ENCODE measurements at places on chromosomes 3 and 15. TPM values are rescaled to one million over a fixed set of nuclear protein-coding genes. Genes with fewer than 3 reads are reported as not detected.

The ABI3BP gene
- 19.4 TPM for polyA plus RNA-seq

The ASB14 gene
- polyA plus RNA-seq: 0.48 TPM

The GALNT15 gene
- 3.9 TPM for polyA plus RNA-seq

The MKRN2OS gene
- 2.7 TPM for polyA plus RNA-seq

The UROC1 gene
- polyA plus RNA-seq: 0.17 TPM

The ZBBX gene
- 4.1 TPM for polyA plus RNA-seq

- DNase-seq: no peak
These were observed 438 bp downstream of the SHOX2 start for GRCh38 chr3:158105710-158106253.

- DNase-seq: no peak
These were observed 492.8 kb upstream of the MDFIC2 start for GRCh38 chr3:70805061-70805889.

DNA sequence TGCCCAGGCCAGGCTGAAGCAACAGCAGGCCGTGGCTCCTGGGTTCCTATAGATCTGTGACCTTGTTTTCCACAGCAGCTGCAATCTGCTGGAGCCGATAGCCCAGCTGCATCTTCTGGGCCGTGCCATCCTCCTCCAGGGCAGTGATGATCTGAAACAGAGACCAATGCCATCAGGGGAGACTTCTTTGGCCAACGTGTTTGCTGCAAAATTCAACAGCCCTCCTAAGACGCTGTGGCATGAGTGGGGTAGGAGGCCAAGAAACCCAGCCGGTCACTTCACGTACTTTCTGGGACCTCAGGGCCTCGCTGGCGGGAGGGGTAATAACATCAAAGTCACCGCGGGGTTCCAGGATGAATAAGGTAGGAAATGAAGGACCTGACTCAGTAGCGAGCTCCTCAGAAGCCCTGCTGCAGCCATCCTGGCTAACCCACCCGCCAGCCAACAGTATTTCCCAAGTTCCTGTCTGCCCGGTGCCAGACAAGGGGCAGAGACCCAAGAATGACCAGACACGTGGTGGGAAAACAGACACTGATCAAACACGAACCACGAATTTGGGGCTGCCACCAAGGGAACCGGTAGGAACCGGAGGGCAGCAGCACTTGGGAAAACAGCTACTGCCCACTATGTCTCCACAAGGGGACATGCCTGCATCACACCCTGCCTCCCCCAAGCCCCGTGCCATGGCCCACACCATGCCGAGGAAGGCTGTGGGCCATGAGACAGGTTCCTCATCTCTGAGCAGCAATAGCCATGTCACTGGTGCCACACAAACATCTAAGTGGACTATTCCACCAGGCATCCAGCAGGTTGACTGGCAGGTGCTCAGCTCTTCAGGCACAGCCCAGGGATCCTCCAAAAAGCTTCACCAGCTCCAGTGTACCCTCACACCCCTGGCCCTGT is 25.2 kb downstream of the PLXNB1 start:
- DNase-seq: no peak

GRCh38 chr3:142626971-142627370 is 30.8 kb downstream of the PLS1 start:
- DNase-seq: no peak

DNA sequence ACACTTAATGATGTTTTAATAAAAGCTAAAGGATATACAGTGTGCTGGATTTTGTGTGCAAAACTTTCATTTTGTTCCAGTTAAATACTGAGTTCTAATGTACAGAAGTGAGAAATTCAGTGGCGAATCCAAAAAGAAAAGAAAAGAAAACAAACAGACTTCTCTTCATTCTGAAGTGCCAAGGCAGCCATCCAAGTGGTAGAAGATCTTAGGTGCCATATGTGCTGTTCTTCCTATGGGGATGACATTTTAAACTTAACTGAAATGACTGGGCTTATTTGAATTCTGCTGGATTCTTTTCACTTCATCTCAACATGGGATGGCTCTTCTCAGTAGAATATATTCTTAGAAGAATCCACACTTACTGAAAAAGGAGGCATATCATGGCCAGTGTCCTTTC is 416.5 kb downstream of the ROBO2 start:
- DNase-seq: no peak

Data from left renal cortex interstitium (tissue), 4 donors.